ENCODE measurements at places on chromosomes 12 and 14.

DNA sequence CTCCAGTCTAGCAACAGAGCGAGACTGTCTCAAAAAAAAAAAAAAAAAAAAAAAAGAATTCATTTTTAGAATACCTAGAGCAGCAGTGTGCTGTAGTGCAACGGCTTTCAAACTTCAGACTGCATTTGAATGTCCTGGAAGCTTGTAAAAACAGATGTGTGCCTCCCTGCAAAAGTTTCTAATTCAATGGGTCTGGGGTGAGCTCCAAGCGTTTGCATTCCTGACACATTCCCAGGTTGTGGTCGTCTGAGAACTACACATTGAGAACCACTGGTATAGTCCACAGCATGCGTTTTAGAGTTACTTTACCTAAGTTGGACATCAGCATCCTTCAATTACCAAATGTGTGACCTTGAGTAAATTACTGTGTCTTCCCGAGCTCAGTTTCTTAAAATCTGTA lies 816.8 kb downstream of the NRXN3 start:
- no peak for DNase-seq

- DNase-seq, result no peak
Measured at GRCh38 chr12:16669756-16670155, 63.8 kb upstream of the LMO3 start.

GRCh38 chr12:11862798-11863197 lies 207.9 kb upstream of the BCL2L14 start:
- DNase-seq, result no peak

GRCh38 chr12:212715-213526 lies 1.0 kb downstream of the SLC6A12 start:
- no peak for DNase-seq

DNA sequence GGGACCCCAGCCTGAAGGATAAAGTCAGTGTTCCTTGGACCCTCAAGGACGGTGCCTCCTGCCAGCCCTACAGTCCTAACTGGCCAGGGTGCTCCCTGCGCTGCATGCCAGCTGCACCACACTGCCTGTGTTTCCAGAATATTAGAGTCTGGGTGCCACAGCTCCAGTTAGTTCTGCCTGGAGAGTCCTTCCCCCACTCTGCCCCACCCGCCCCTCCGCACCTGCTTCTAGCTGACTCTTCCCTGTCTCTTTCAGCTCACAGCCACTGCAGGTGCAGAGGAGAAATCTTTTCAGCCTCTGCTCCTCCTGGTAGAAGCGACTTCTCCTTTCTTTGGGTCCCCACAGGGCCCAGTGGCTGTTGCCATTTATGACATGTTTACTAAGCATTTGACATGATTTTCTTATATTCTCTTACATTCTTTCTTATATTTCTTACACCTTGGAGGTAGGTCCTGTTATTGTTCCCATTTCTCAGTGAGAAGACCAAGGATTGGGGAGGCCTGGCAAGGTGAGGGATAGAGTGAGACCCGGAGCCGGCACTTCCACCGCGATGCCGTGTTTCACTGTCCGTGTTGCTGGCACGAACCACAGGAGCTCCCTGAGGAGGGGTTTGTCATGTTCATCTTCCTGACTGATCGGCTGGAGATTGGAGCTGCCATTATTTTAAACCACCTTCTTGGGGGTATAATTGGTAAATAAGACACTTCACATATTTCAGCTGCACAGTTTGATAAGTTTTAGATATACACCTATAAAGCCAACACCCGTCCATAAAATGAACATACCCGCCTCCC lies 29.4 kb downstream of the SYNE3 start:
- DNase-seq, result no peak

- no peak for DNase-seq
Measured at GRCh38 chr12:64992641-64993040, 128.5 kb downstream of the WIF1 start.

GRCh38 chr14:58947156-58947555 lies 241.3 kb upstream of the DAAM1 start:
- no peak for DNase-seq

DNA sequence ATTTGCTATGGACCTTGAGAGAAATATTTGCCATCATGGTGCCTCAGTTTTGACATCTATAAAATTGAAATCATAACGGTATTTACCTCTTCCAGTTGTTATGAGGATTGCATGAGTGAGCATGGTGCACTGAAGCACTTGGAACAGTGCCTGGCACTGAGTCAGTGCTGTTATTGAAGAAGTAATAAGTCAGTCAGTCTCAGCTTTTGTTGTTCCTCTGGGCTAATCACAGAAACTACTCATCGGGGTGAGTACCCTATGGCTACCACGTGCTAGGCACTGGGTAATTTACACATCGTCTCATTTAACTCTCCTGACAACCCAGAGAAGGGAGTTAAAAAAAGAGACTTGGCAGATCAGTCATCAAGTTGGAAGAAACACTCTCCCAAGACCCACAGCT lies 159.5 kb upstream of the NRXN3 start:
- DNase-seq, result peak; percentile 96

DNA sequence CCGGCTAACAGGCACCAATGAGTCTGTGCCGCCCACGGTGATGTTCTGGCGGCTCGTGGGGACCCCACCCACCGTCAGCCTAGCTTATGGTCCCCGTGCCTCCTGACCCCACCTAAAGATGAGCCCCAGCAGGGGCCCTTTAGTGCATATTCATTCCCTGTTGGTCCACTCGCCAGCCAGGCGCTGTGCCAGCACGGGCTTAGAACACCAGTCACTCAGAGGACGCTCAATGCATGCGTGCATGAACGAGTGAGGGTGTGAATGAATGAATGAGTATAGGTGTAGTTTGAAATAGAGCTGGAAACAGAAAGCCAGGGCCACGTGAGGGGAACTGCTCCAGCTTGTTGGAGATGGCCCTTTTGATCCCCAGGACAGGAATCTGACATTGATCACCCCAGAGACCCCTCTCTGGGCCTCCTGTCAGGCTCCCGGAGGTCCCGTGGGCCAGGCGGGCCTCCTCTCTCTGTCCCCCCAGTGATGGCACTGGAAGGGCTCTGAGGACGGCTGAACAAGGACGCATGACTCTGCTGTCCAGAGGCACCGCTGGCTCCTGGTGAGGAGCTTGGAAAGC lies 193.9 kb upstream of the C14orf180 start:
- DNase-seq, result no peak

- no peak for DNase-seq
Measured at GRCh38 chr12:119274636-119275065, 59.9 kb upstream of the CCDC60 start.

- no peak for DNase-seq
Measured at GRCh38 chr14:100544506-100545141, 42.6 kb downstream of the BEGAIN start.

GRCh38 chr14:89915114-89915878 lies 39.2 kb downstream of the EFCAB11 start:
- peak; percentile 55 for DNase-seq

DNA sequence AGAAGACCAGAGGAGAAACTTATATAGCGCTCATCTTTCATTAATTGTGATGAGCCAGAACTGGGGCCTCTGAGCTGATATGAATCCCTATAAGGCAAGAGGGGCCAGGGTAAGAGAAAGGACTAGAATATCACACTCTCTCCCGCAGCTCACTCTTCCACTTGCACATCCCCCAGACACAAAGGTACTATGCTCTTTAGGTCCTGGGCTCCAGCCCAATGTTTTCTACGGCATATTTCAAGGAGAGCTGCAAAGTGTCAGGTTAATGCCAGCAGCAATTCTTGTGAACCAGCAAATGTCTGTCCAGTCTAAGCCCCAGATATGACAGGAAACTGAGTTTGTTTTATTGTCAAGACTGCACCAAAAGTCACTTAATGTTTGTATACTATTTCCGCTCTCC lies 29.4 kb downstream of the PPP2R5E start:
- no peak for DNase-seq

- DNase-seq, result no peak
Measured at GRCh38 chr14:69154779-69155178, 1.9 kb upstream of the DCAF5 start.

GRCh38 chr14:84937016-84937415 lies 592.9 kb upstream of the FLRT2 start:
- DNase-seq, result no peak
